Stimulated activated CD8-positive, alpha-beta memory T cell treated with anti-CD3 and anti-CD28 coated beads, Interleukin-4, amount 100 ng/mL, for 1 hour (primary cell): ENCODE measurements at places on chromosomes 6 and 20.

- DNase-seq: peak; percentile 29
Observed at GRCh38 chr6:139373154-139373927, 1.1 kb downstream of the CITED2 start.

- DNase-seq: no peak
Observed at GRCh38 chr6:105397987-105398386, 4.9 kb downstream of the PREP start.

GRCh38 chr20:18712131-18712530, 101.5 kb upstream of the SCP2D1 start:
- no peak for DNase-seq

GRCh38 chr6:134324766-134325165, 6.9 kb upstream of the SGK1 start:
- DNase-seq: no peak

DNA sequence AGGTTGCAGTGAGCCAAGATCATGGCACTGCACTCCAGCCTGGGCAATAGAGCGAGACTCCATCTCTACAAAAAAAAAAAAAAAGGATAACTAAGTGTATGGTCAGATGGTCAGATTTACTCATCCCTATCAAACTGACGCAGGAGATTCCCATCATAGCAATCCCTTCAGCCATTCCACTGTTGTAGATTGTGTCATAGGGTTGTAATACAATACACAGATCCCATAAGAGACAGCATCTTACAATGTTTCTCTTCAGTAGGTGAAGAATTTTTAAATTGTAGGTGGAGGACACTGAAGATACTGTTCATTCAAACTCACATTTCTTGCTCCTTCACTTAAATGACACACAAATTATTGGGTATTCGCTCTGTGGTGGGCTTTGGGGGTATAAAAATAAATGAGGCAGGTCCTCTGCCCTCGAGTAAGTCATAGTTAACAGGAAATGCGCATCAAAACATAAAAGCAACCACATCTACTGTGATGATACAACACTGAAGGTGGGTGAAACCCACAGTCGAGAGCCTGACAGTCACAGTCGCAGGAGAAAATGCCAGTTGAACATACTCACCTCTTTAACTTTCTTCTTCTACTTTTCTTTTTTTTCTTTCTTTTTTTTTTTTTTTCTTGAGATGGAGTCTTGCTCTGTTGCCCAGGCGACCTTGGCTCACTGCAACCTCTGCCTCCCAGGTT, 205.5 kb downstream of the ZNF217 start:
- no peak for DNase-seq

- DNase-seq: no peak
Observed at GRCh38 chr6:53009056-53009455, 14.0 kb upstream of the GSTA4 start.

GRCh38 chr6:138334000-138334399, 43.7 kb upstream of the SMIM28 start:
- DNase-seq: no peak

GRCh38 chr6:149056777-149057463, 260.6 kb upstream of the TAB2 start:
- DNase-seq: no peak

DNA sequence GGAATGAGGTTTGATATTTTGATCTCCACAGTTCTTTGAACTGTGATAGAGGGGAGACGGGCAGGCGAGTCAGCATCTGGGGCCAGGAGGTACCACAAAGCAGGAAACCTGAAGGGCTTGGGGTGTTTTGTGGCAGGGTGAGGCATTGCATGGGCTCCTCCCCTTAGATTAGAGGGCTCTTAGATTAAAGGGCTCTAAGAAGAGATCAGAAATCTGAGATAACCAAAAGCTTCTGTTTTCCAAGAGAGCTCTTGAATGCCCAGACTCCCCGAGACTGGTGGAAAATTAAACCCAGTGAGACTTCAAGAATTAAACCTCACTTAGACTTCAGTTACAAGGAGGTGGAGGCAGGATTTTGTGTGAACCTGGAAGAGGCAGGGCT, 2.4 kb upstream of the GPX5 start:
- no peak for DNase-seq

DNA sequence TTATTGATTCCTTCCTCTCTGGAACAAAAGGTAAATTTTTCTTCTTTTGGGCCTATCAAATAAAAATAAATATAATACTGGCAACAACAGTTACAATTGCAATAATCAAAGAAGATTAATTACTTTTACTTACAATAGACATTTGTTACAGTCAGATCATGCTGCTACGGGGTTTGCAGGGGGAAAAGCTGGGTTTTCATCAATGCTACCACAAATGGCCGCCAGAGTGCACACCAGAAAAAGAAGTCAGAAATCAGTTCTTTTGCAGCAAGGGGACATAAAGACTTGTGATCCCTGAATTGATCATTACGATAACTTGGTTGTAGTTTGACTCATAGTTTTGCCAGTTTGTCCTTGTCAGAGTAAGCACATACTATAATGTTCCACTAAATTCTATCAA, 714.5 kb upstream of the EYS start:
- DNase-seq: no peak

DNA sequence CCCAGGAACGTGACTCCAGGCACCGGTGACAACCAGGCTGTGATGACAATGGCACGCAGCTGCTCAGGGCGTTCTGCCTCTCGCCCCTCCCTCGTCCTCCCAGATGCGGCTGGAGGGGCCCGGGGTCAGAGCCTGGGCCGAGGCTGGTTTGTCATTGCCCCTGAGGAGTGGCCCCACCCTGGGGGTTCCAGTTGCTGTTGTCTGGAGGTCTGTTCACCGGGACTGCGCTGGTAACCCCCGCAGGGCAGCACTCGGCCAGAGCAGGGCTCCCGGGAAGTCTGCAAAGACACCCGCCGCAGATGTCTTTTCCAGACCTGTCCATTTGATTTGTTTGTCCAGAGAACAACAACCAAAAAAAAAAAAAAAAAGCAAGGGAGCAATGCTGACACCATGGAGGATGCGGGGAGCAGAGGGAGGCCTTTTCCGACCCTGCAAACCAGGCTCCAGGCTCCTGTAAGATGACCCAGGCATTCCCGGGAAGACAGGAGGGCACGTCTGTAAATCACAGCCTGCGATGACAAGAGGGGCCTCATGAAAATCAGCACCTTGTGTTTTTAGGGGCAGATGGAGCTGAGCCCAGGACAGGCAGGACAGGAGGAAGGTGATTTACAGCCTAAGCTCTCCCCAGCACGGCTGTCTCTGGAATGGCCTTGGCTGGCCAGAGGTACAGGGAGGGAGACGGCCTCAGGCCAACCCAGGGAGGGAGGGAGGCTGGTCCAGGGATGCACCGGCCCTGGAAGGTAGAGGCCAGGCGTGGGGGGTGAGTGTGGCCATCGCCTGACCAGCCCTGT, 189.3 kb downstream of the ERMARD start:
- no peak for DNase-seq

- DNase-seq: no peak
Observed at GRCh38 chr20:7760247-7761031, 179.8 kb downstream of the HAO1 start.

- DNase-seq: no peak
Observed at GRCh38 chr20:43345676-43346075, 112.0 kb upstream of the SRSF6 start.

- no peak for DNase-seq
Observed at GRCh38 chr6:54827010-54827409, 19.6 kb upstream of the FAM83B start.

- no peak for DNase-seq
Observed at GRCh38 chr6:30760549-30760948, 16.2 kb upstream of the IER3 start.

DNA sequence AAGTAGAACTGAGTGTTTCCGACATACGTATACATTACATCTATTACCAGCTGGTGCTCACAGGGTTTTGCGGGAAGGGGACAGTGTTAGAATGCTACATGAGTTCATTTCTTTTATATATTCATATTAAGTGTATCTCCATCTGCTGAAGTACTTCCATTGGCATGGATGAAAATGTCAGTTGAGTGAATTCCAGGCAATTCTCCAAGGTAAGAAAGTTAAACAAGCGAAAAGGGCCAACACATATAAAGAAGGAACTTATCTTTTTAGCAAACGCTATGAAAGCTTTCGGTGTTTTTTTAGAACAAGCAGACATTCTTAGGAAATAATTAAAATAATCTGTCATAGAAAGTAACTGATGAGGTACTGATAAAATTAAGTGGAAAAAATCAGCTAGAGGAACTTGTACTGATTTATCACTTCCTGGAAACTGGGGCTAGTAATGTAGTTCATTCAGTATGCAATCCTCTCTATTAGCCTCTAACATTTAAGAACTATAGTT, 34.6 kb downstream of the RNF146 start:
- DNase-seq: no peak

DNA sequence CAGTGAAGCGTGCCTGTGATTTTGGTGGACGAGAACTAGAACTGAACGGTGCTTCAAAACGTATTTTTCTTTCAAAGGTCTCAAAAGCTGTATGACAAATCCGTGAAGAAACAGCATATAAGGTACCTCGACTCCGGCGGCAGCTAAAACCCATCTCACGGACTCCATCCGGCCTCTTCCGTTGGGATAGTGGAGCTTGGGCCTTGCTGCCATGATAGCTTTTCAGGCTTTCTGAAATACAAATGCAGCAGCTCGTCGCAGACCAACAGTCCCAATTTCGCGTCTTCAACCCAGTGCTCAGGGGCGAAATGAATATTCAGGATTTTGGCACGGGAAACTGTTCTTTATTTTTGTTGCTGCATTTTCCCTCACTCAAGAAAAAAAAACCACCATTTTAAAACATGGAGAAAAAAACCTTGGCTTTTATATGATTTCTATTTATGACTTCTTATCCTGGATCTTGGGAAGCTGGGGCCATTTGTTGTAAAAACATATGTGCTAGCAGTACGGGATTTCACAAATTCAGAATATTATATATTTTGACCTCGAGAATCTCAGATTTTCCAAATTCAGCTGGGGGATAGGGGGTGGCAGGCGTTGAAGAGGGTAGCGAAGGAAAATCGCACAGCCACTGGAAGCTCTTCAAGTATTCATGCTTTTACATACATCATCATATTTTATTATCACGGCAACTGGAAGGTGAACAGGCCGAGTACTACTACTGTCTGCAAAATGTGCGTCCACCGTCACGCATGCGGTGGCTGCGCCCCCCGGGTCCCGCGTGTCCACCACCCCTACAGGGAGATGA, 849 bp downstream of the GSTA4 start:
- DNase-seq: no peak

- DNase-seq: no peak
Observed at GRCh38 chr6:52351879-52352238, 10.1 kb upstream of the PAQR8 start.

DNA sequence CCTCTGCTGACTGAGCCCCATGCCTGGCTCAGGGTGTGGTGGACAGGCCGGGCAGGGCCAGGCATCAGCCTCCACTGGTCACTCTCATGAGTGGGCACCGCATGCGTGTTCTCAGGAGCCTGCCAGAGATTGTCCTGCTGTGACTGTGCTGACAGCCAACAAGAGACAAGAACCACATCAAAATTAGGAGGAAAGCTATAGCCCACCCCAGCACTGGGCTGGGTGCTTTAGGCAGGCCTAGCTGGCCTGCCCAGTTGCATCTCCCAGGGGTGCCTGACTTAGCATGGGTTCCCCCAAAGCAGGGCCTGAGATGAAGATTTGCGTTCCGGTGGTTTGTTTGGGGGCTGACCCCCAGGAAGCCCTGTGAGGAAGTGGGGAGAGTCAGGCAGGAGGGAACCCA, 53.9 kb downstream of the LINC00237 start:
- DNase-seq: no peak

DNA sequence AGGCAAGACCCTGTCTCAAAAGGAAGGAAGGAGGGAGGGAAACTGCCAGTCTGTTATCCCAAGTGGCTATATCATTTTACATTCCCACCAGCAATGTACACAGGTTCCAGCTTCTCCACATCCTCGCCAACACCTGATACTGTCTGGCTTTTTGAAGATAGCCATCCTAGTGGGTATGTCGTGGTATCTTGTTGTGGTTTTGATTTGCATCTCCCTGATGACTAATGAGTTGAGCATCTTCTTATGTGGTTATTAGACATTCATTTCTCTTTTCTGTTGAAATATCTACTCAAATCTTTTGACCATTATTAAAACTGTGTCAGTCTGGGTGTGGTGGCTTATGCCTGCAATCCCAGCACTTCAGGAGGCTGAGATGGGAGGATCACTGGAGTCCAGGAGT, 47.9 kb upstream of the ARID1B start:
- no peak for DNase-seq

- no peak for DNase-seq
Observed at GRCh38 chr20:603116-603640, 6.9 kb downstream of the TCF15 start.

GRCh38 chr6:140660295-140660694, 1285.8 kb upstream of the CITED2 start:
- DNase-seq: no peak
